WERI-Rb-1 (cell line): ENCODE measurements at places on chromosomes 2 and 18.

- DNase-seq = no peak
These were observed 49.3 kb downstream of the ALPK2 start for GRCh38 chr18:58579561-58580047.

DNA sequence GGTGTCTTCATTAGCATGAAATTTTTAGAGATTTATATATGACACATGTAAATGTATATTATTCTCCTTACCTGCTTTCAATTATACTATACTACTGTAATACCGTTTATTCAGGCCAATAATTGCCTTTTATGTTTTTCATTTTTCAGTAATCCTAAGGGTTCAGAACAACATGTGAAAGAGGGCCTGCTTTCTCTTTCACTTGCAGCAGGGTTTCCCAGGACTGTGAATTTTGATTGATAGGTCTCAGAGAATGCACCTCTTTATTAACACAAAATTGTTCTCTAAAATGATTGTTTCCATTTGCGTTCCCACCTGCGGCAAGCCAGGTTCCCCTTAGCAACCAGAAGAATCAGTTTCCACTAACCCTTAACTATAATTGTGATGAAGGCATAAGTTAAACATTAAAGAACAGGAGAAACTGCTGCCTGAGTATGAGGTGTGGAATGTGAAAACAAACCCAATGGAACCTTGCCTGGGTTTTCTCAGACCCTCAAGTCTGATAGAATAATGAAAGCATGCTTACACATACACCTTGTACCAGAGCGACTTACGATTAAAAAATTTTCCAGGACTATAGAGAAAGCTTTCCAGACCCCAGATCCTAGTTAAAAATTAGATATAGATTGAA is 1591.2 kb upstream of the LRRTM1 start:
- no peak for DNase-seq

GRCh38 chr2:185835974-185836373 is 97.4 kb downstream of the FSIP2 start:
- no peak for DNase-seq

DNA sequence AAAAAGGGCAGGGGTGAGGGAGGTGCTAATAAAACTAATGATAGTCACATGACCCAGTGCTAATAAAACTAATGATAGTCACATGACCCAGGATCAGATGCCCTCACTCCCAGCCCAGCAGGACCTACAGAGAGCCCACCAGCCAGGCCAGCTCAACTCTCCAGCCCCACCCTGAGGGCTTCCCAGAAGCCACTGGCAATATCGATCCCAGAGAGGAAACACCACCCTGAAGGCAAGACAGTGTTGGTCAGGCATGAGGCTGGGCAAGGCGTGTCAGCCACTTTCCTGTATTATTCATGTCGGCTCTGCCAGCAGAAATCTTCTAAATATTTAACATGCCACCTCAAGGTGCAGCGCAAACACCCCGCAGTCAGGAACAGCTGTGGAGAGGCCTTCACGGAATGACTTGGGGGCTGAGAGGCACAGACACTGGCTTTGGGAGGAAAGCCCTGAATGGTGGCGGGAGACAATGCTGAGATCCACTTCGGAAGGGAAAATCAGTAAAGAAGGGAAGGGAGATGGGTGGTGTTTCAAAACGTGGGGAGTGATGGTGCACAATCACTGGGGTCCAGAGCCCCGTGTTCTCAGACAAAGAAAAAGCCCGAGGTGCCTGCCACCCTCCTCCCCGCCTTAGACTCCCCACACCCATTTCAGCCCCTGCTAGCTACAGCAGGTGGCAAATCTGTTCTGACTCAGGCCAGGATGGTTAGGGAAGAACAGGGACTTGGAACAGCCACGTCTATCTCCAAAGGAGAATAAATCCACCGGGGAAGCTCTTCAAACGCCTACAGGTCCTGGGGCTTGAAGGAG is 1.4 kb downstream of the REEP1 start:
- DNase-seq = peak; percentile 17

- no peak for DNase-seq
These were observed 7.1 kb downstream of the TMEM182 start for GRCh38 chr2:102768892-102769291.

- no peak for DNase-seq
These were observed 202.1 kb downstream of the ANKRD30B start for GRCh38 chr18:14949800-14950664.

DNA sequence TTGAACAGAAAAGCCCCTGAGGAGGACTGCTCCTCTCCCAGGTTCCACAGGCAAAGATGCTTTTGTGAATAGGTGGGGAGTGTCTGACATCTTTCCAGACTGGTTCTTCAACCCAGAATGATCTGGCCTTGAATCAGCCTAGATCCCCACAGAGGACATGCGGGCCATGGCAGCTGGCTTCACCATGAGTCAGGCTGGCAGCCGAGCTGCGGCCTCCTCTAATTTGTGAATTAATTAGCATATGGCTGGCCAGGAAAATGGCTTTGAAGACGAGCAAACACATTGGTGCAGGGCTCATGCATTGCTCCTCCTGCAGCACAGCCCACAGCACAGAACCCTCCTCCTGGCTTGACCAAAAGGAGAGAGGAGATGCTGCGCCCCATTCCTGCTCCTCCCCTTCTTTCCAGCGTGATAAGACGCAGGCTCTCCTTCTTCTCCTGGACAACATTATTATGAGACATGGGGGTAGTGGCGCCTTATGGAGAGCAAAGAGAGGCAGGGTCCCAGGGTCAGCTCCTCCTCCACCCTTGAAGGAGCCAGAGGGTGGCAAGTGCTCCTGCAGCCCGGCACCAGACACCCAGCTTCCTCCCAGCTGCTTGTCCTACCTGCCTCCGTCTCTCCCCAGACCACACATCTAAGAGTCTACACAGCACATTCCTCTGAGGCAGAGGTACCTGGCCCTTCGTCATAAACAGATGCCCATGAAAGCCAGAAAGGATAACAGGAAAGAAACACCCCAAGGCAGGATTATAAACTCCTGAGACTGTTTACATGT is 66.7 kb downstream of the EDAR start:
- DNase-seq = no peak

- DNase-seq = no peak
These were observed 5.5 kb upstream of the TEX51 start for GRCh38 chr2:126893153-126893552.

GRCh38 chr18:50284255-50284885 is 3.0 kb upstream of the MBD1 start:
- DNase-seq = no peak

GRCh38 chr2:159880729-159881128 is 82.7 kb upstream of the CD302 start:
- no peak for DNase-seq

- peak; percentile 66 for DNase-seq
These were observed 108.0 kb downstream of the CDH19 start for GRCh38 chr18:66495844-66496243.
